NCI-H460 (cell line): ENCODE measurements at places on chromosomes 11 and 22. TPM values are rescaled to one million over a fixed set of nuclear protein-coding genes. Genes with fewer than 3 reads are reported as not detected.

DNA sequence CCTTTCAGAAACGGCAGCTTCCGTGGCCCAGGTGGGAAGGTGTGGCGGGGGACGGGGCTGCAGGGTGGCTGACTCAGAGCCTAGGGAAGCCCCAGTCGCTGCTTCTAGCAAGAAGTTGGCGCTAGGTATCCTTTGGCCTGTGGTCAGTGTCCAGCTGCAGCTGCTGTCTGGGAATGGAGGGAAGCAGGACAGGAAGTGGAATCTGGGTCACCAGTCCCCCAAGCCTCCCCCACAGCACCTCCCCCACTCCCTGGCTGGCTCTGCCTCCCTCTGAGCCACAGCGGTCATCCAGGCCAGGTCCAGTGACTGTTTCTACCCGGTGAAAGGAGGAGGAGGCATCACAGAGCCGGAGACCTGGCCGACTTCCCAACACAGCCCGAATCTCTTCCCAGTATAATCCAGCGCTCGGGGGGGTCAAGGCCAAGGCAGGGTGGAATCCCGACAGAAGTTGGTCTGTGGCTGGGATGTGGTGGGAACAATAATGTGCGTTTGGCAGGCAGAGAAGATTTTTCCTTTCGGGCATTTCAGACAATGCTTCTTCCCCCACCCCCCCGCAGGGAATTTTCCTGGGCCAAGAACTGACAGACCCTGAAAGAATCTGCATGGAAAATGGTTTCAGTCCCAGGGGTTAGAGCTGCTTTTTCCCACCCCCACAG lies 45.1 kb downstream of the C11orf96 start:
- DNase-seq, result no peak

TENM4 gene
- total RNA-seq, result not detected in 2 replicates

GRCh38 chr11:7672276-7672959 lies 882 bp downstream of the CYB5R2 start:
- no peak for DNase-seq

- no peak for DNase-seq
Observed at GRCh38 chr11:63841554-63841953, 2.6 kb downstream of the MARK2 start.

INPP5J gene
- total RNA-seq, result 0.35 and 0.54 TPM in 2 replicates

MIOX gene
- total RNA-seq, result 0.27 and 0.29 TPM in 2 replicates

DNA sequence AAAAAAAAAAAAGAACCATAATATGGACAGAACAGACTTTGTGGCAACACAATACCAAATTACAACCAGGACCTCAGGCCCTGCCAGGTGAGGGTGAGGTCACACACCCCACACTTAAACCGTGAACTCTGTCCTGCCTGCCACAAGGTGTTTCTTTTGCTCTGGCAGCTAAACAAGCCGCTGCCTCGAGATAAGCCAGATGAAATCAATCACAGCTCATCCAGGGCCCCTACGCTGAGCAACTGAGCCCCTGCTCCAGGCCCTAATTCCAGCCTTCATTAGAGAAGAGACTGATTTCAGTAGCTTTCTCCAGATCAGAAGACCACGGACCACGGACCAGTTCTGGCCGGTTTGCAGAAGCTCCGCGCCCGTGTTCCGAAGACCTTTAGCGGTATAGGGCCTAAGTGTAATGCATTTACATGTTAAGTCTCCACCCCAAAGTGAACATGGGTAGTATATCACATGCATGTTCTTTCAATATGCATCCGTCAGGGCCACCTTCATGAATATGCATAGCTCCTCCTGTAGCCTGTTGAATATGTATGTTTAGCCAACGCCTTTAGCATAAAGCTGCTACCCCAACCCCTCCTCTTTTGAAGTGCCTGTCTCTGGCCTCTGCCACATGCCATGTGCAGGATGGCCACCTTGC lies 14.8 kb upstream of the RAC2 start:
- no peak for DNase-seq

OR5T1 gene
- total RNA-seq, result not detected in 2 replicates

- peak; percentile 56 for DNase-seq
Observed at GRCh38 chr22:20205964-20206708, 55.3 kb upstream of the CCDC188 start.

XKR3 gene
- not detected in 2 replicates for total RNA-seq

YPEL1 gene
- total RNA-seq, result 1.2 and 2.9 TPM in 2 replicates

GRCh38 chr11:10916665-10917064 lies 58.8 kb upstream of the ZBED5 start:
- DNase-seq, result no peak

GRCh38 chr22:32862083-32862482 lies 60.6 kb downstream of the TIMP3 start:
- DNase-seq, result no peak

DNA sequence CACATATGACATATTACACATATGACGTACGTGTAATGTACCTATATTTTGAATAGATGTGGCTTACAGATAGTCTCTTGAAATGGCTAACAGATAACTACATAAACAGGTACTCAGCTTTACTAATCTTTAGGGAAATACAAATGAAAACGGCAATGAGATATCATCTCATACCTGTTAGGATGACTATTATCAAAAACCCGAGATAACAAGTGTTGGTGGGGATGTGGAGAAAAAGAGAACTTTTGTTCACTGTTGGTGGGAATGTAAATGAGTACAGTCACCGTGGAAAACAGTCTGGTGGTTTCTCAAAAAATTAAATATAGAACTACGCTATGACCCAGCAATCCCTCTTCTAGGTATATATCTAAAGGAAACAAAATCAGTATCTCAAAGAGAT lies 247.6 kb downstream of the ETS1 start:
- DNase-seq, result no peak

CRYBB1 gene
- total RNA-seq, result not detected in 2 replicates

DNA sequence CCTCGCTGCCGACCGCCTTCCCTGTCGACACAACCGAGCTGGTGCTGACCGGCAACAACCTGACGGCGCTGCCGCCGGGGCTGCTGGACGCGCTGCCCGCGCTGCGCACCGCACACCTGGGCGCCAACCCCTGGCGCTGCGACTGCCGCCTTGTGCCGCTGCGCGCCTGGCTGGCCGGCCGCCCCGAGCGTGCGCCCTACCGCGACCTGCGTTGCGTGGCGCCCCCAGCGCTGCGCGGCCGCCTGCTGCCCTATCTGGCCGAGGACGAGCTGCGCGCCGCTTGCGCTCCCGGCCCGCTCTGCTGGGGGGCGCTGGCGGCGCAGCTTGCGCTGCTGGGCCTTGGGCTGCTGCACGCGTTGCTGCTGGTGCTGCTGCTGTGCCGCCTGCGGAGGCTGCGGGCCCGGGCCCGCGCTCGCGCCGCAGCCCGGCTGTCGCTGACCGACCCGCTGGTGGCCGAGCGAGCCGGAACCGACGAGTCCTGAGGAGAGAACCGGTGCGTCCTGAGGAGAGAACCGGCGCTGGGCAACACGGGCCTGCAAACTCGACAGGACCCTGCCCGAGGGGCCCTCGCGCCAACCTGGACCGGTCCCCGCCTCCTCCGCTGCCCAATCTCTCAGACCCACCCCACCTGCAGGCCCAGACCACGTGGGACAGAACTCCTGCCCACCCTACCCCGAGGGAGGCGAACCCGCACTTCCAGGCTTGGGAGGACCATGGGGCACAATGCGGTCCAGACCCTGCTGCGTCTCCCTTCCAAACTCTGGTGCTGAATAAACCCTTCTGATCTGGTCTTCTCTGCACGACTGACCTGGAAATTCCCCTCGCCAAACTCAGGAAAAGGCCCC lies 866 bp downstream of the GP1BB start:
- DNase-seq, result peak; percentile 53

CRYAB gene
- 10.4 and 12.4 TPM in 2 replicates for total RNA-seq

DNA sequence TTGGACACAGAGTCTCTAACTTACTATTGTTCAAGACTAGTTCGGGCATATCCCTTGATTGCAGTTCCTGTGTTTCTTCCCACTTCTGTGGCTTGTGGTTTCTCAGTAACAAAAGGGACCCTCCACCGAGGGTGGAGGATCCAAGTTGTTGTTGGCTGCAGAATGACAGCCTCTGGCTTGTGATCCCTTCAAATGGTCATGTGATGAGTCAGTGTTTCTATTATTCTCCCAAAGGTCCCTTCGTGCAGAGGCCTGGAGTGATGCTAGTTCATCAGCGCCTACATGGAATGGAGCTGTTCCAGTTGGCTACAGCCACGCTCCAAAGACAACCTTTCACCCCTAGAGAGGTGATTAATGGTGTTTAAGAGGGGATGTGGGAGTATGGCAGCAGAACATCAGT lies 2.6 kb upstream of the VWCE start:
- no peak for DNase-seq

RIMBP3B gene
- total RNA-seq, result 0.17 and 0.27 TPM in 2 replicates

NXPE2 gene
- not detected in 2 replicates for total RNA-seq

- no peak for DNase-seq
Observed at GRCh38 chr11:60124802-60125432, 36.5 kb downstream of the MS4A2 start.

GRAMD1B gene
- 260 and 279 TPM in 2 replicates for total RNA-seq

GRCh38 chr22:39221999-39222686 lies 22.6 kb downstream of the PDGFB start:
- DNase-seq, result no peak

- no peak for DNase-seq
Observed at GRCh38 chr22:24331468-24332440, 61.1 kb downstream of the SPECC1L start.

GRCh38 chr11:112570333-112570732 lies 309.7 kb upstream of the PLET1 start:
- no peak for DNase-seq

GRCh38 chr11:14676068-14676467 lies 32.5 kb downstream of the PDE3B start:
- no peak for DNase-seq

DNA sequence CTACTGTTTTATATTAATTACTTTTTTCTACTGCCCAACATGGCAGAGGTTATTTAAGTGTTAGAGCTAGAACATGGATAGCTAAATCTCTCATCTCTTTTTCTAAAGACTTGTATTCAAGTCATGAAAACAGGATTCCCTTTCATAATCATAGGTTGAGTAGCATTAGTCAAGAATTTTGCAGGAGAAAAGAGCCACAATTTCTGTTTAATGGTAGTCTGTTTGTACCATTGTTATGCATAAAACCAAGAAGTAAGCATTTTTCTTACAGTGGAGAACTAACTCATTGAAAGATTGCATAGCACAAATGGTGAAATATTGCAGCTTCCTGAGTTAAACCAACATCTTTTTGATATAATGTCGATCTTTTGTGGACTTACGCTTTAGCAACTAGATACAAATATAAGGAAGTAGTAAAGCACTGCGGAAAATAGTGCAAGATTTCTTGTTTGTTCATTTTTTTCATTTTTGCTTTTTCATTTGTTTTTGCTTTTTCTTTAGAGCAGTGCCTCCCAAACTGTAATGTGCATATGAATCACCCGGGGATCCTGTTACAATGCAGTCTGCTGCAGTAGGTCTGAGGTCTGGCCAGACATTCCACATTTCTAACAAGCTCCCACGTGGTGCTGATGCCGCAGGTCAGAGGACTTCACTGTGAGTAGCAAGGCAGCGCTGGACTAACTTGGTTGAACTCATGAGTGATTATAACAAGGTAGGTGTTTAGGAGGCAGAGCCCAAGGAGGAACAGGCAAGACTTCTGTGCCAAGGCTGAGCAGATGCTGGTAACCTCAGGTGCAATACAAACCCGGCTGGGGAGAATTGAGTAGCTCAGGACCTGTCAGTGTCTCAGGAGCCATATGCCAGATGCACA lies 4.6 kb downstream of the ETS1 start:
- peak; percentile 1 for DNase-seq

EFEMP2 gene
- total RNA-seq, result 1.0 and 2.8 TPM in 2 replicates

TRIM51 gene
- total RNA-seq, result not detected in 2 replicates

GRCh38 chr22:40037320-40037719 lies 42.6 kb downstream of the FAM83F start:
- DNase-seq, result no peak

DNA sequence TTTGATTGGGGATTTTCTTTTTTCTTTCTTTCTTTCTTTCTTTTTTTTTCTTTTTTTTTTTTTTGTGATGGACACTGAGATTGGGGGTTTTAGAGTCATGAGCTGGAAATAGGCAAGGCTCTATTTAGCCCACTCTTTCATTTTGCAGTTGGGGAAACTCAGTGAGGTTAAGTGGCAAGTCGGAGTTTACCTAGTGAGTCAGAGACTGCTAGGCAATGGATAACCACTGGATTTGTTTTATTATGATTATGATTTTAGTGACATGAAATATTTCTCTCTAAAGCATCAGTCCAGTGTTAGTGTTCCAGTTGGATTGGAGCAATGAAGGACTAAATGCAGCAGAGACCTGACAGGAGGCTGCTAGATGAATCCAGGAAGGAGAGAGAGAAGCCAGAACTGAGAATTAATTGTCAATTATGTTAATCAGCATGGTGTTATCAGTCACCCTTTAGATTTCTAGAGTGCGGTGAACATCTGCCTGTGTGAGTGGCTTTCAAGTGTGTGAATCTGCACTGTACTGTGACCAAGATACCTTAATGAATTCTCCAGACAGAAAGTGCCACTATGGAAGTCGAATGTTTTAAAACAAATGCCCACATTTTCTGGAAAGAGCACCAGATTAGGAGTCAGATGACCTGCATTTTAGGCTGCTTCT lies 10.9 kb downstream of the BMAL1 start:
- DNase-seq, result no peak

DNA sequence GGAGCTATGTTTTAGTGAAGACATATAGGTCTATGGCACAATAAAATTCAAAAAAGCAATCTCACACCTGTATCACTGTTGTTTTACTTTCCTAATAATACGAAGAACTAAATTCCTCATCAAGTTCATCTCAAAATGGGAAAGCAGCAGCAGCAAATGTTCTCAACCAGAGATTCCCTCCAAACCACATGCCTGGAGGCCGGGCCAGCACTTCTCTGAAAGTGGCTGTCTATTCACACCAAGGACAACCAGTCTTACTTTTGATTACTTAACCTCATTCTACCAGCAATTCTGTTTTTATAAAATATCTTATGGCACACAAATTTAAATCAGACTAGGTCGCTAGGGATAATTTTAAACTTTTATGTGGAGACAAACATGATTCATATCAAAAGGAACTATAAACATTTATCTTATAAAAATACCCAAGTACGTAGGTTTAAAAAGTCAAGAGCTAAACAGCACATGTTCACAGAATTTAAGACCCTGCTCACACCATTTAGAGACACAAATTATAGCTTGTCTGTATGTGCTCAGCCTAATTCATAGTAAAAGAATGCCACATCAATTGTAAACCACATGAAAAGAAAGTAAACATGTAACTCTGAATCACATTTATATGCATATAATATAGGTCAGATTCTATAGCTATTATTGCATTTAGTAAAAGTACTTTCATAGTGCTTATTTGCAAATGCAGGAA lies 46.1 kb downstream of the RRAS2 start:
- DNase-seq, result no peak

DNA sequence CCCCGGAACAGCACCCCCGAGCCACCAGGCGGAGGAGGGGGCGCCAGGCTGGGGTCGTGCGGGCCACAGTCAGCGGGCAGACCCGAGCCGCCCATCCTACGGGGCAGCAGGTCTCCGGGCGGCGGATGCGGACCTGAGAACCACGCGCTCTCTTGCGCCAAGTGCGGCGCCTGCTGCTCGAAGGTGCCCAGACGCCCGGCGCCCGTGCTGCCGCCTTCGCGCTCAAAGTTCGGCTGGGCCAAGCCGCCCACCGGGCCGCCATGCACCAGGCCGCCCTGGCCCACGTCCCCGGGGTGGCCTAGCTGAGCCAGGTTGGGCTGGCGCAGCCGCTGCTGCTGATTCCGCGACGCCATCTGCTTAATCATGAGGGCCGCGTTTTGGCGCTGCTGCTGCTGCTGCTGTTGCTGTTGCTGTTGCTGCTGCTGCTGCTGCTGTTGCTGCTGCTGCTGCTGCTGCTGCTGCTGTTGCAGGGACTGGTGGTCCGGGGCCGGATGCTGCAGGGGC lies 3.0 kb downstream of the MN1 start:
- no peak for DNase-seq
